ENCODE measurements at places on chromosomes 5 and 9. TPM values are rescaled to one million over a fixed set of nuclear protein-coding genes. Genes with fewer than 3 reads are reported as not detected.

ZNF618 gene
- 13.6 TPM for total RNA-seq

RPL37 gene
- 1,726 TPM for total RNA-seq

- no peaks in the 10 kb centered on the region for H3K4me1 ChIP-seq
- no peak for DNase-seq
- H3K27me3 ChIP-seq: no peaks in the 10 kb centered on the region
- no peaks in the 10 kb centered on the region for H3K36me3 ChIP-seq
- no peak overlapping the region for H3K27ac ChIP-seq
These were observed 16.4 kb upstream of the ADAMTSL1 start for GRCh38 chr9:18457510-18457909.

GRCh38 chr5:18720002-18720401 lies 1085.7 kb downstream of the TAF11L14 start:
- H3K4me3 ChIP-seq: no peak overlapping the region
- no peaks in the 10 kb centered on the region for H3K27me3 ChIP-seq
- DNase-seq: no peak
- H3K4me1 ChIP-seq: no peaks in the 10 kb centered on the region
- H3K36me3 ChIP-seq: no peaks in the 10 kb centered on the region

Measured in H9 (cell line).